NCI-H526 (cell line): ENCODE measurements at places on chromosomes 2 and 18.

DNA sequence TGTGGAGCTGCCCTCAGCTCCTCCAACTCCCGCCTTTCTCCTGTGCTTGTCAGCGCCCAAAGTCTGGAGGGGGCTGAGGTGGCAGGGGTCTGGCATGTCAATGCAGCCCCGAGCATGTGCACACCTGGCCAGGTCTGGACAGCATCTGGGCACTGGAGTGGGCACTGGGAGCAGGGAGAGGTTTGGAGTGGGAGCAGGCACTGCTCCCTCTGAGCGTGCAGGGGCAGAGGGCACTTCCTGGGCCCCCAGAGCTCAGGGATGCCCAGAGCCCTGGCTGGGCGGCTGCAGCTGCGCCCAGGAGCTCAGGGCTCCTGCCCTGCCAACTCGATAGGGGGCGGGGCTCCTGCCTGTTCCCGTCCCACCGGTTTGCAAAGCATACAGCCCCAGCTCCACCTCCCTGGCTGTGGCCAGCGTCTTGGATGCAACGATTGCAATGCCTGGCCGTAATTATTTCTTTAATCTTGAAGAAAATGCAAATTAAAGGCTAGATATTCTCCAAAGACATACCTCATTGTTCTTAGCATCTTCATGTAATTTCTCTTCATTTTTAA, 57.4 kb upstream of the LDAH start:
- DNase-seq: no peak

- DNase-seq: no peak
Measured at GRCh38 chr18:77495982-77496690, 246.5 kb downstream of the GALR1 start.

- no peak for DNase-seq
Measured at GRCh38 chr18:55089610-55090009, 130.3 kb upstream of the CCDC68 start.

DNA sequence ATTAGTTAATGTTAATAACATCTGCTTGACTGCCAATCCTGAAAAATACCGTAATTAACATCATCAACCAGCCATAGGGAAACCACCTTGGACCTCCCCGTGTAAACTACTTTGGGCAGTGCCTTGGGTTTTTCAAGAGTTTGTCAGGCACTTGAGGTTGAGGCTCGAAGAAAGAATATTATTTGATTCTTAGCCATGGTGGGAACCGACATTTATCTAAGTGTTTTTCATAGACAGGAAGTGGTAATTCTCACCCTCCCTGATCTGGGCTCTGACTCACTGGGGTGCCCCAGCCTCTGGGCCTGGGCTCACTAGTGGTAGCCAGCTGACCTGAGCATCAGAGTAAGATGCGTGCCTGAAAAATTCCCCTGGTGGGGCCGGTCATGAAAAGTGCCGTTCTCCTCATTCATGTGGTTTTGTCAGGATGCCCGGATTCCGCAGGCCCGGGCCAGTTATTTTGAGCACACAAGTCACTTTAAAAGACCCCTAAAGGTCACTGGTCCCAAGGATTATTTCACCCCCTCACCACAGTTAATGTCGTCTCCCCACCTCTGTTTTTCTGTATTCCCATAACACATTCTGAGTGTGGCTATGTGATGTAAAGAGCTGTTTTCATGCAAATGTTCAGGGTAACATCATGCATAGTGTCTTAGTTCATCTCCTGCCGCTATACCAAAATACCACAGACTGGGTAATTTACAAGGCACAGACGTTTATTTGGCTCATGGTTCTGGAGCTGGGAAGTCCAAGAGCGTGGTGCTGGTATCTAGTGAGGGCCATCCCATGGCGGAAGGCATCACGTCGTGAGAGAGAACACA, 21.6 kb upstream of the SPATA3 start:
- DNase-seq: no peak

DNA sequence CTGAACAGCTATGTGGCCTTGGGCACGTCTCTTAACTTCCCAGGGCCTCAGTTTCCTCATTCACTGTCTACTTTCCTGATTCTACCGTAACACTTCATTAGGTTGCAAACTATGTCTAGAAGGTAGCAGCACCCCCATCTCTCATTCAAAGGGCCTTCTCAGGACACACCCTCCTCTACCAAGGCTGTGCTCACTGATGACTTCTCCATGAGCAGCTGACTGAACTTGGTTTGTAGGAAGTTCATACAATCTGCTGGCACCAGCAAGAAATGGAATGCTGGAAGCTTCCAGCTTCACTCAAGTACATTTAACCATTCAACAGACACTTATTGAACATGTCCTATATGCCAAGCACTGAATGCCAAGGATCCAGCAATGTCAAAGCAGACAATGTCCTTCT, 250.8 kb upstream of the CTAGE1 start:
- no peak for DNase-seq

- DNase-seq: no peak
Measured at GRCh38 chr18:62634458-62634857, 80.9 kb upstream of the PHLPP1 start.

DNA sequence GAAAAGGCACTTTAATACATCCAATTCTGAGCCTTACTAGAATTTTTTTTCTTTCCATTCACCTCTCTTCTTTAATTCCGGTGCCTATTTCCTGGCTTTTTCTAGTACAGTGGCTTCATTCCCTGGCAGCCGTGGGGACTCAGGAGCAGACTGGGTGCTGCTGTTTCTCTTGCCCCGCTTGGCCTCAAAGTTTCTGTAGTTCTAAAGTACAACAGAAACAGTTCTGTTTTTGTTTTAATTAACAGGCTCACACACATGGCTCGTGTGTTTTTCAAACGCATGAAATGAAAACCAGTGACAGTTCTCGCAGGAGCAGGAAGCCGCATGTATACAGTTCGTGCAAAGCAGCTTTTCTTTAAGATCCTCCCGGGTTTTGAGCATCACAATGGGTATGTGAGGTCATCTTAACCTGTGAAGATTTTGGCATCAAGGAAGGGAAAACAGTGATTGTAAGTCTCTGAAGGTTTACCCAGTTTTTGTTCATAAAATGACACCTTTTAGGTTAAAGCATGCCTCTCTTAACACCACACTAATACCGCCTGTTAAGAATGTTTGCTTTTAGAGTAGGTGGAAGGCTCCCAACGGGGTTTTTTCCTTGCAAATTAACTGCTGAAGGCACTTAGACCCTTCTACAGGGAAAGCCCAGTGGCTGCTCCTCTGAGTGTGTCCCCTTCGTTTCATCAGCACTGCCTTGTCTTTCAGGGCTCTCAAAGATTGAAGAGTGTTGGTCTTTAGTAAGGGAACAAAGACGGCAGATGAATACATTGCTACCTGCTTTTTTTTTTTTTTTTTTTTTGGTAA, 5.8 kb downstream of the FZD7 start:
- DNase-seq: no peak

GRCh38 chr2:1370461-1370860, 42.8 kb upstream of the TPO start:
- DNase-seq: no peak

GRCh38 chr2:7878786-7879482, 802.9 kb upstream of the ID2 start:
- no peak for DNase-seq

GRCh38 chr2:110863726-110864125, 131.4 kb downstream of the ACOXL start:
- no peak for DNase-seq

DNA sequence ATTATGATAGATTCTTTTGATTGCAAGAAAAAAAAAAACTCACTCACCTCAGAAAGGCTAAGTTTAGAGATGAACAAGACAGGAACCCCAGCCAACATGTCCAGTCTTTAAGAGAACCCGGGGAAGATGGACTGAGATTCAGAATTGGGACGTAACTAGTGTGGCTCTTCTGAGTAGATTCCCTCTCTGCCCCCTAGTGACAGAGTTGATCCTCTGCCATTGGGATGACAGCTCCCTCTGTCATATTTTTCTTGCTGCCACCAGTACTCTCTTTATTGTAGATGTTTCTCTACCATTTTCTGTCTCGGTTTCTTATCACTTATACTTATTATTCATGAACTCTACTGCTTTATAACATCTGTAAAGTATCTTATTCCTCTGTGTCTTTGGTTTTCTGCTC, 77.7 kb downstream of the GULP1 start:
- DNase-seq: peak; percentile 4

- no peak for DNase-seq
Measured at GRCh38 chr18:34767601-34768027, 57.5 kb downstream of the DTNA start.

GRCh38 chr2:8122520-8122919, 559.3 kb upstream of the ID2 start:
- DNase-seq: no peak

- DNase-seq: no peak
Measured at GRCh38 chr2:189177251-189177840, 2.2 kb downstream of the COL5A2 start.

DNA sequence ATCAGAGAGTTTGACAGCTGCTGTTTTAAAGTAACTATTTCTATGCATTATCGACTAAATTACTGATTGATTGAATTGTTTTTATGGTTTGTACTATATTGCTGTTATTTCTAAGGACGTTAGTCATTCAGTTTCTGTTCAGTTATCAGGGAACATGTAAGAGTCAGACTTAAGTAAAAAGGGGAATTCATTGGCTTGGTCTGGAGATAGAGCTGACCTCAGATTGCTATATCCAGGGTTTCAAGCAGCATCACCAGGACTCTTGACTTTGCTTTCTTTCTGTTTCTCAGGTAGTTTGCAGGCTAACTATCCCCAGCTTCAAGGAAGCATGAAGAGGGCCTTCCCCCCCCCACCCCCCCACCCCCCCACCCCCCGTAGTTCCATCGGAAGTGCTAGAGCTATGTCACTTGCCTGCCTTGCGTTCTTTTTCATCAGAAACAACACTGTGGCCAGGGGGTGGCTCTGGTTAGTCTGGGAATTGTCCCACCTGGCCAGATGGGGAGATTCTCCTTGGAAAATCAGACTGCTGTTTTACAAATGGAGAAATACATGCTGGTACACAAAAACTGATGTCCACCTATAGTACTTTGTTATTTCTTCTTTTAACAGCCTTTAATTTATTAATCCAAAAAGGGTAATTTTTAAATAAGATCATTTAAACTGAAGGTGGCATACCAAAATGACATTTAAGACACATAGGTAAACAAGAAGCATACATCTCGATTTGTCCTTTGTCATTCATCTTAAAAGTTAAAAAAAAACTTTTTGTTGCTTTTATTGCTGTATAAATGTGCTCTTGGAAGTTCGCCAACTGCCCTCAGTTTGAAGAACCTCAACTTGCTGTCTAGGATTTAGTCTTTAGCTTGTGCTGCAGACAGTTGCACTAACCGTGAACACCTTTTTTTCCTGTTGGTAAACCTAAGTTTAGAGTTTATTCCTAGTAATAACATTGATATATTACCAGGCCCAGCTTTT, 9.4 kb downstream of the SMAD4 start:
- no peak for DNase-seq

DNA sequence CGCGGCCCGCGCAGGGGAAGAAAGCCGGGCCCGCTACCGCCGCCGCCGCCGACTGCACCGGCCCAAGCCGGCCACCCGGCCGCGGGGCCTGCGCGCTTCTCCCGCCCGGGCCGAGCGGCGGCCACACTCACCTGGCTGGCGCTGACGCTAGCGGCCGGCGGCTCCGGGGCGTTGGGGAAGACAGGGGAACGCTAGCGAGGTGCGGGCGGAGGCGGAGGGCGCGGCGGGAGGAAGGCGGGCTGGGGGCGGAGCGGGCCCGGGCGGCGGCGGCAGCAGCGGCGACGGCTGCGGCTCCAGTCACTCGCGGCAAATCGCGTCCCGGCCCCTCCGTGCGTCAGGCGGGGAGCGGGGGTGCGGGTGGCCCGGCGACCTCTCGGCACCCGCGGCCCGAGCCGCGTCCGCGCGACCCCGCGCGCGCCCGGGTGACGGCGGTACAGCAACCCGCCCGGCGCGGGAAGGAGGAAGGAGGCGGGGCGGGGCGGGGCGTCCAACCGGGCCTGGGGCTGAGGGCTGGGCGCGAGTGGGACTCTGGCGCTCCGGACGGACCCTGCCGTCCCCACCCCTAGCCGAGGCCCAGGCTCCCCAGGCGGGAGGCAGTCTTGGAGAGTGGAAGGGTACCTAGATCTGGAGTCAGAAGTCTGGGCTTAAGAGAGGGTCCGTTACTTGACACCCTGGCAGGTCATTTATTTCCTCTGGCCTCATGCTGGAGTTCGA, at the start of gene SESTD1:
TSS of gene SESTD1 (minus strand) at position 465 of the 714 bp plus-strand sequence. CDS start 72,991 bp downstream, outside the sequence.
- no peak for DNase-seq

GRCh38 chr2:46805401-46805951, 110.1 kb downstream of the MCFD2 start:
- no peak for DNase-seq

DNA sequence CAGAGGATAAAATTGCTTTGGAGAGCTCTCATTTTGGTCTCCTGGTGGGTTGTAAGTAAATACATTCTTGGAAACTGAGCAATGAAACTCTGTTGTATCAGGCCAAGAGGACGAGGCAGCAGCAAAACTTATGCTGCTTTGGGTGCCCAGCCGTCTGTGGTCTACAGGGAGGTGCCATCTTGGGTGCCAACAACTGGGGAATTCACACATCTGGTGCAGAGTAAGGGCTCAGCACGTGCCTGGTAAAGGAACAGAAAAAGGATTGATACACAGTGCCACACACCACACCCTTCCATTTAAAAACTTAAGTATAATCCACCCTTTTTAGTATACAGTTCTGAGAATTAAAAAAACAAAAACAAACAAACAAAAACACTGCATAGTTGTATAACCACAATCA, 221.9 kb downstream of the TSN start:
- DNase-seq: no peak

DNA sequence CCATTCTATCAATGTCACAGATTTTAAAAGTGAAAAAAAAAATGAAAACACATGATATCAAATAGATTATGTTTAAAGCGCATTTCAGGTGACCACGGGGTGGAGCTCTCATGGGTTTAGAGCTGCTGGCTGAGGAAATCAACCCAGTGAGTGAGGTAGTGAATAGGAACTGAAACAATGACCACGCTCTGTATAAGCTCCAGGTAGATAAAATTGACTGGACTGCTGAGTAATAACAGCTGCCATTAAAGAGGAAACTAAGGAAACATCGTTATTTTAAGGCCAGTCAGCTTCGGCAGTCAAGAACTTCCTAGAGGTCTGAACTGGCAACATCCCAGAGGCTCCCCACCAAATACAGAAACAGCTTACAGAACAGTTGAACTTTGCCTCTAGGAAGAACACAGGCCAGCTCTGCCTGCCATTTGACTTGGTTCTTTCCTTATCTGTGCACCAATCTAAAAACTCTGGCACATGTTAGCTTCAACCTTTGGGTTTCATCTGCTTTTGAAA, 185.9 kb downstream of the PDE1A start:
- DNase-seq: peak; percentile 55

DNA sequence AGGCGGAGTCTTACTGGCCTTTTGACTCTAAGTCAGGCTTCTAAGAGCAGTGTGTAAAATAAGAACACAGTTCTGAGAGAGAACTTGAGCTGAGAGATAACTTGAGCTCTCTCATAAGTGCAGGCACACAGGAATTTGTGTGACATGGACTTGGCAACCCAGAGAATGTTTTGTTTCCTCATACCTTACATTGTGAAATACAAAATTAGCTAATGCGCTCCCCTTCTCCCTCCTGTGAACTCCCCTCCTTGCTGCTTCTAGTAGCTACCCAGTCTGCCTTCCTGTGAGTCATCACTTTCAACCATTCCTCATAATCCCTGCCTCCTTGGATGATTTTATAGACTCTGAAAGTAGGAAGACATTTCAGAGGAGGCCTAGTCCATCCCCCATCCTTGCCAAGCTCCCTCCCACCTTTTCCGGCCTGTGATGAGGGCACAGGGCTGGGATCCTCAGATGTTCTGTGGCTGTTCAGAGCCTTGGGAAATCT, 22.6 kb downstream of the FER1L5 start:
- no peak for DNase-seq
